ENCODE measurements at places on chromosomes 16 and 17.

GRCh38 chr17:52383493-52384100, 225.1 kb upstream of the CA10 start:
- DNase-seq: no peak

DNA sequence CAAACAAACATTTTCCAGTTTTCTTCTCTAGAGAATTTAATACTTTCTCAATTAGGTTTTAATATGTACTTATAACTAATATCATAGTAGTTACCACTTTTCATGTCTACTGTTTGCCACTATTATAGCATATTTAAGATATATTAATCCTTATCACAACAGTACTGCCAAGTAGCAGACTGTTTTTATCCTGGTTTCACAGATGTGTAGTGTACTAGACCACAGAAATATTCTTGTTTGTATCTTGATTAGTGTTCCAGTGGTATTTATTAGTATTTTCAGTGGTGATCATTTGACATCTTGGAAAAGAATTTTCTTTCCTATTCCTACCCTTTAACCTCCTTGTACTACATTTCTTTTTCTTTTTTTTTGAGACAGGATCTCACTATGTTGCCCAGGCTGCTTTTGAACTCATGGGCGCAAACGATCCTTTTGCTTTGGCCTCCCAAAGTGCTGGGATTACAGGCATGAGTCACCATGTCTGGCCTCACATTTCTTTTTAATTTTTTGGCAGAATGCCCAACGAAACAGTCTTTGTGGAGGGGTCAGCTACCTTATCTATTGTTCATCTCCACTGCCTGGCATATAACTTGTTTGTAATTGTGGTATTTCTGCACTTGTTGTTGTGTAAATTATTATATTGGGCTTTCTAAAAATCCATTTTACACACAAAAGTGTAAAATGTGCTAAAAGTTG, 27.2 kb downstream of the MAP2K4 start:
- no peak for DNase-seq

DNA sequence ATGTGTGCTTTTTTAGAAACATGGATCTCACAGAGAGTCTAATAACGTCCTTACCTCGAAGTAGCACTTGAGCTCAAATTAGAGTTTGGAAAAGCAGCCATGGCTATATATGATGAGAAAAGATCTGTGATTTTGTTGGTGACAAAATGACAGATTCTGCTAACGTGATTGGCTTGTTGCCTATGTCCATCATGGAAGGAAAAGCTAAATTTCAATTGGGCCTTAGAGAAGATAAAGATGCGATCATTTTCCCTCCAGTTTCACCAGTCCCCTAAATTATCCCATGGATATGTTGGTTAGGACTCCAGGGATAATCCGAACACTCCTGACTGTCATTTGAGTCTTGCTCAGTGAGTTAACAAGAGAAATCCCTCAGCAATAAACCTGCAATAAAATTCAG, 175.8 kb downstream of the C16orf95 start:
- no peak for DNase-seq

GRCh38 chr17:5667871-5668270, 83.6 kb upstream of the NLRP1 start:
- DNase-seq: no peak

DNA sequence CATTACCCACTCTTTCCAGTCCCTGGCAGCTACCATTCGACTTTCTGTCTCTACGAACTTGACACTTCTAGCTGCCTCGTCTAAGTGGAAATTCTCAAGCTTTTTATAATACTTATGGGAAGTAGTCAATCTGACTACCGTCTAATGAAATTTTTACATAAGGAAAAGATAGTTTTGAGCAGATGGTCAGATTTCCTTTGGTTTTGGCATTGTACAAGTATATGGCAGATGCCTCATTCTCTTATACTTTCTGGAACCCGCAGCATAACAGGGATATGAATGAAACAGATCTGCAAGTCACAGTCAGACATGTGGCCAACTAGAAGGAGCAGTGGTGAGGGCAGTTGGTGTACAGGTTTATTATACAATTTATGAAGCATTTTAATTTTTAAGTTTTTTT, 146.0 kb downstream of the PITPNC1 start:
- no peak for DNase-seq

DNA sequence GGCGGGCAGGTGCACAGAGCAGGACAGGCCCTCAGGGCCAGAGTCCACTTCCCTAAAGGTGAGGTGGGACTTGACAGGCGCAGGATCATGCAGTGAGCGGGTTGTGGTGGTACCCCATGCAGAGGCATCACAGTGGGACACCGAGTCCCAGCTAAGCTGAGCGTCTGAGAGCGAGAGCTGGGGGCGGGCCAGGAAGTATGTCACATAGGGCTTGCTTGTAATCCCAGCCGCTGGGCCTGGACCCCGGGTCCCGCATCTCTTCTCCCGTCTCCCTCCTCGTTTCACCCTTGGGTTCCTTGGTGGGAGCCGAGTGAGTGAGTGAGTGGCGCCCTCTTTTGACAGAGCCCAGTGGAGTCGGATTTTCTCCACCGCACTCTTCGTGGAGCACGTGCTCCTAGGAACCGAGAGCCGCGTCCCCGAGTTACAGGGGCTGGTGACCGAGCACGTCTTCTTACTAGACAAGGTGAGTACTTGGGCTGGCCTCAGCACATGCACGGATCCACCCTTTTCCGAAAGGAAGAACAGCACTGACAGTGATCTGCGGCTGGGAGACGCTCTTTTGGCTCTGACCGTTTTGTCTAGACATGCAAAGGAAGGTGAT, 50.8 kb upstream of the ENDOV start:
- no peak for DNase-seq

GRCh38 chr17:18381158-18381952, 3.8 kb downstream of the EVPLL start:
- DNase-seq: no peak

DNA sequence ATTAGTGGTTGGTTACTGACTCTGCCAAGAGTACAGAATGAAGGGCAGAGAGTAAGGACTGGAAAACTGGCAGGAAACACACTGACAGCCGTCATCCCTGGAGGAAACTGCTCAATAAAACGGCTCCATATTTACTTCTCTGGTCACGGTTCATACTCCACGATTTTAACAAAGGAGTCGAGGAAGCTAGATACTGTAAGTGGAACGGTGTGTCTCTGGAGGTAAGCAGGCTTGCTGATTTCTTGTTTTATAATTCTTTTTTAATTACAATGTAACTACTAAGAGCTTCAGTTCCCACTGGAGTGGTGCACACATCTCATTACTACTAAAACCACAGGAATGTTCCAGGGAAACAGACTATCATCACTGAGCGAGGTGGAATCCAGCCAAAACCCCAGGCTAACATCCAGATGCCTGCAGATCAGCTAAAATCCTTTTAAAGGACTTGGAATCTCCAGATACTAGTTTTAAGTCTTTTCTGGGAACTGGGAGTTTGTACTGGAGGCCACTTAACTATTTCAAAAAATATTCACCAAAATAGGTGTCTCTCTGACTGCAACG, 17.8 kb downstream of the SERPINF1 start:
- no peak for DNase-seq

DNA sequence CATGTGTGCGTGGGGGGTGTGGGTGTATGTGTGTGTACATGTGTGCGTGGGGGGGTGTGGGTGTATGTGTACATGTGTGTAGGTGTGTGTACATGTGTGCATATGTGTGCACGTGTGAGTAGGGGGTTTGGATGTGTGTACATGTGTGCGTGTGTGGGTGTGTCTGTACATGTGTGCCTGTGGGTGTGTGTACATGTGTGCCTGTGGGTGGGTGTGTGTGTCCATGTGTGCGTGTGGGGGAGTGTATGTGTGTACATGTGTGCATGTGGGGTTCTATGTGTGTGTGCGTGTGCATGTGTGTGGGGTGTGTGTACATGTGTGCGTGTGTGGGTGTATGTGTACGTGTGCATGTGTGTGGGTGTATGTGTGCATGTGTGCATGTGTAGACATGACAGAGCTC, 129.1 kb downstream of the C16orf95 start:
- DNase-seq: no peak

GRCh38 chr17:80793851-80794267, 197.8 kb upstream of the CHMP6 start:
- no peak for DNase-seq

- DNase-seq: no peak
Measured at GRCh38 chr17:29847527-29848400, 82.3 kb downstream of the SSH2 start.

DNA sequence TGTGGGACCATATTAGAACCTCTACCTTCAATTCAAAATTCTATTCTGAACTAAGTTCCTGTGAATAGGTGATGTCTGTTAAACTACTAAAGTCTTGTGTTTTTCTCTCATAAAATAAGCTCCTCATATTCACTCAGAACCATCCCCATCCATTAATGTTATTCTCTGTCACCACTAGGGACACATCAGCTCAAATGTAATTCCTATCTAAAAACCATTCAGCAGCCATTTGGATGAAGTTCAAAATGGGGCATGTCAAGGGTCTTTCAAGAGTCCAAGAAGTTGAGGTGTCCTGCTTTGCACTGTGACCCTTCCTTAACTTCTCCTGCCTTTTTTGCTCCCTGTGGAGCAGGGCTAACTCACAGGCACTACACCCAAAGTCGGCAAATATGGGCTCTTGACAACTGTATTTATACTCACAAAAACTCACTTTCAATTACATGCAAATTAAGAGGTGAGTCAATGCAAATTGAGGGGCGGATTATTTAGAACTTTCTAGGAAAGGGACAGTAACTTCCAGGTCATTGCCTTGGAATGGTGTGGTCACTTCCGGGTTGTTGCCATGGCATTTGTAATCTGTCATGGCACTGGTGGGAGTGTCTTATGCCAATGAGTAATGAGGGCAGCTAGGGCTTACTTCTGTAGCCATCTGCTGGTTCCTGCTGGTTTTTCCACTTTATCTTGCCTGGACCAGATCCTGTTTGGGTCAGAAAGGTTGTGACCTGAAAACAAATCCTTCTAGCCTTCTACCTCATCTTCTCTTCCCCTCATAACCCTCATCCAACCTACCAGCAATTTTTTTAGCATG, 128.2 kb upstream of the COX10 start:
- DNase-seq: no peak

- no peak for DNase-seq
Measured at GRCh38 chr16:80341263-80341662, 199.5 kb upstream of the DYNLRB2 start.

GRCh38 chr16:79099716-79100115, 500.8 kb downstream of the MAF start:
- no peak for DNase-seq

DNA sequence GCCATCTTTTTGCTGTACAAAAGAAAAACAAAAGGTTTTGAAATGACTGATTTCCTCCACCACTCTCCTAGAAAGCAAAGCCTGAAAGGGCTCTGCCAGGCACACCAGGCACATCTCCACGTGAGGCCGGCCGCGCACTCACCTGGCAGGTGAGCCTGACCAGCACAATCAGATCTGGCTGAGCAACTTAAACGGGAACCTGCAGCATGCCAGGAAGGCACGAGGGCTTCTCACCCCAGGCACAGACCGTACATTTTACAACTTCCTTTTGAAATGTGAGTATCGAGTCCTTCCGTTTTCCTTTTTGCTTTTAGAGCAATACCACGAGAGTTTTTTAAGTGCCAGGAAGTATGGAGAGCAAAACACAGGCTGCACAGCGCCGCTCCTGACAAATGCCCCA, 22.5 kb downstream of the SLC38A10 start:
- DNase-seq: no peak

- no peak for DNase-seq
Measured at GRCh38 chr16:88283596-88283995, 99.2 kb upstream of the ZNF469 start.

GRCh38 chr16:4338712-4339299, 12.3 kb downstream of the PAM16 start:
- DNase-seq: no peak

GRCh38 chr17:80246266-80246681, 14.4 kb upstream of the RNF213 start:
- DNase-seq: no peak

DNA sequence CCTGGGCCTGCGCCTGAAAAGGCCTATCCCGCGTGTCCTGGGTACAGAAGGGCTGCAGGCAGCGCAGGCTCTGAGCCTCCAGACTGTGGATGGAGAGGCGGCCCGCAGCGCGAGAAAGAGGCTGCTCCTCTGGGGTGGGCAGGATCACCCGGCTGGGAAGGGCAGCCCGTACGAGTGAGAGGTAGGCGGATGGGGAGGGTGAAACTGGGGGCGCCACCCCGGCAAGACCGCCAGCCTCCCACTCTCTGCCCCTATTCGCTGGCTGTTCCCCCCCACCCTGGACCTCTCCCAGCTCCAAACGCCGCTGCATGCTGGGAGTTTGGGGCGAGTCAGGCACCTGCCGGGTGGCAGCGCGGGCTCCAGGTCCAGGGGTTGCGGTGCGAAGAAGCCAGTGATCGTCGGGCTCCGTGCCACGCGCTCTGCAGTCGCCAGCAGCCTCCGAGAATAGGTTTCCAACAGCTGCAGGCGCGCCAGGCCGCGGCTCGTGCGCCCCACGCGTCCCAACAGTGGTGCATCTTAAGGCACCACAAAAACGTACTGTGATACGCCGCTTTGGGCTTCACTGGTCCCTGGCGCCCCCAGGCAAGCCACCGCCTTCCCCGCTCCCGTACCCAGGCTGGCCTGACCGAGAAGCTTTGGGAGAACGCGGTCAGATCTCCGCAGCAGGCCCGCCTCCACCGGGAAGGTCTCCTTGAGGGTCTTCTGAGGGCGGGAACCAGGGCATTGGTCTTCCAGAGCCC, 1.1 kb downstream of the NOXO1 start:
- no peak for DNase-seq

GRCh38 chr16:53530046-53530445, 27.0 kb upstream of the AKTIP start:
- DNase-seq: no peak

DNA sequence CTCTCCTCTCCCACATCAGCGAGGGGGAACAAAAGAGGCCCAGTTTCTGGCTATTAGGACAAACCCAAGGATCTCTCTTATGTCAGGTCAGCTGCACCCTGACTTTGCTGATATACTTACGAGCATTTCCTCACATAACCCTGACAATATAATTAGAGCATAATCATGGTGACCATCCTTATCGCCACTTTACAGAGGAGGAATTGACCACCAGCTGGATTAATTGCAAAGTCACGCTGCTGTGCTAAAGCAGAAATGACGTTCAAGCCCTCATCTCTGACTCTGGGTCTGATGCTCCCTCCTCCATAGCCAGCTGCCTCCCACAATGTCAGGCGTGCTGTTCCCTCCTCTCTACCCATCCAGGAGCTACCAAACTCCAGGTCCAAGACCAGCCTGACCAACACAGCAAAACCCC, 42.6 kb downstream of the TRARG1 start:
- no peak for DNase-seq

DNA sequence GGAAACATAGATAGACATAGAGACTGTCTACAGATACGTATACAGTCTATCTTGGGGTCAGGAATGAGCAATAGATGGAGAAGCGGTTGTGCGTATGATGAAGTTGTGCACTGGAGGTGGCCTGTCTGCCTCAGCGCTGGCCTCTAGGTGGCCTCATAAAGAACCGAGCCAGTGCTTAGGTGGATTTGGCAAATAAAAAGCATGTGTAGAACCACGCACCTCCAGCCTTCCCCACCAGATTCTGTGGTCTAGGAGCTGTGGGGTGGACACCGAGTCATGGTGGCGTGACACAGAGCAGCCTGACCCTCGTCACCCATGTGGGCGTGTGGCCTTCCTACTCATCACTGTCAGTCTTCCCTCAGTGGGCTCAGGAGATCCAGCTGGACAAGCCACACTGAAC, 34.0 kb downstream of the PGS1 start:
- DNase-seq: no peak
